Activated CD4-positive, alpha-beta T cell treated with anti-CD3 and anti-CD28 coated beads, Interleukin-2, amount 10 ng/mL, durations not matched to agents 24 days and 14 days (primary cell): ENCODE measurements at places on chromosomes 5 and 9.

DNA sequence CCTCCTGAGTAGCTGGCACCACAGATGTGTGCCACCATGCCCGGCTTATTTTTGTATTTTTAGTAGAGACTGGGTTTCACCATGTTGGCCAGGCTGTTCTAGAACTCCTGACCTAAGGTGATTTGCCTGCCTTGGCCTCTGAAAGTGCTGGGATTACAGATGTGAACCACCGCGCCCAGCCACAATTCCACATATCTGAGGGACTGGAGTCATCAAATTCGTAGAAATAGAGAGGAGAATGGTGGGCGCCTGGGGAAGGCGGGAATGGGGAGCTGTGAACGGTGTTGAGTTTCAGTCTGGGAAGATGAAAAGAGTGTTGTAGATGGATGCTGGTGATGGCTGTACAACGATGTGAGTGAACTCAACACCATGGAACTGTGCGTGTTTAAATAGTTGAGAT is 1.9 kb upstream of the ABO start:
- DNase-seq = no peak

DNA sequence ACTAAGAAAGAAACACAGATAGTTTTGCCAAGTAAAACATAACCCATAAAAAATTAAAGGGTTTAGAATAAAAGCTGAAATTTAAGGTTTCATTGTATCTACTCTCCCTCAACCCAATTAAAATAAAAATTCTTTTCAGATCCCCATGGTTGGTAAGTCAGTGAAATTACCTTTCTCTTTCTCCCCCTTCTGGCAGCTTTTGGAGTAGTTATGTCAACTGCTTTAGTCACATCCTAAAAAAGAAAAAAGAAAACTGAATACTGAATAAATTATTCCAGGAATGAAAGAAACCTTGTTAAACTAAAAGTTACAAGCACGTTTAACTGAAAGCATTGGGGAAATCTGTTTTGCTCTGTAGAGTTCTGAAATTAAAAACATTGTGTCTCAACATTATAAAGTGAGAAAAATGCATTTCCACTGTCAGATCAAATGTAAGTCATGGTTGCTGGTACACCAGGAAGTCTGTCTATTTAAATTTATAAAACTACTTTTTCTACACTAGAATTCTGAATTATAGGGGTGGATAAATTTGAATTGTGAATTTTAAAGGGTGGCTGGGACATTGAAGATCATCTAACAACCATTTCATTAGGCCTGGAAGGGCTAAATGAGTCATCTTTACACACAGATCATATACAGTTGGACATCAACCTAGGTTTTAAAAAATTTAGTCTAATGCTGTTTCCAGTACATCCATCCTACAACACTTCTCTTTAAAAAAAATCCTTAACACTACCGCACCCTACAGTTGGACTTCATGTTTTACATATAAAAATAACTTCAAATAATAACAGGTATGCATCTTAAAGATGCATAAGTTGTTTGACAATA is 24.7 kb downstream of the PSIP1 start:
- DNase-seq = no peak

- DNase-seq = no peak
These were observed 9.1 kb downstream of the UBAC1 start for GRCh38 chr9:135951889-135952663.

DNA sequence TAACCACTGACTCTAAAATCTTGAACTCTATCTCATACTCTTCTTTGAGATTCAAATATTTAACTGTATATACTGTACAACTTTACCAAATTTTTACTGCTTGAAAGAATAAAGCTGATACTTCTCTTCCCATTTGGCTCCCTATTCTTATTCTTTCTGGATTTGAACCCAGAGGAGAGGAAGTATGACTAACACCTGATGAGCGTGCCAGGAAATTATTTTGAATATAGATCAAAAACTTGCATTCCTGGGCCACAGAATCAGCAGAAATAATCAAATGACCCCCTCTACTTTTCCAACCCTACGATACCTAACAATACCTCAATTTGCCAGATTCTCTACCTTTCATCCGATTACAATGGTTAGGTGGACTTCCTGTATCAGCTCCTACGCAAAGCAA is 285.8 kb downstream of the ISL1 start:
- no peak for DNase-seq

DNA sequence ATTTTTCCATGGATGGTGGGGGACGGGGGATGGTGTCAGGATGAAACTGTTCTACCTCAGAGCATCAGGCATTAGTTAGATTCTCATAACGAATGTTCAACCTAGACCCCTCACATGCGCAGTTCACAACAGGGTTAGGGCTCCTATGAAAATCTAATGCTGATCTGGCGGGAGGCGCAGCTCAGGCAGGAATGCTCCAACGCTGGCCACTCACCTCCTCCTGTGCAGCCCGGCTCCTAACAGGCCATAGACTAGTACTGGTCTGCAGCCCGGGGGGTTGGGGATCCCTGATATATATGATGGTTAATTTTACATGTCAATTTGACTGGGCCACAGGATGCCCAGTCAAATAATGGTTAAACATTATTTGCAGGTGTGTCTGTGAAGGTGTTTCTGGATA is 199.0 kb upstream of the NR4A3 start:
- DNase-seq = no peak

- DNase-seq = no peak
These were observed 8.7 kb downstream of the RANBP6 start for GRCh38 chr9:6006749-6007057.

DNA sequence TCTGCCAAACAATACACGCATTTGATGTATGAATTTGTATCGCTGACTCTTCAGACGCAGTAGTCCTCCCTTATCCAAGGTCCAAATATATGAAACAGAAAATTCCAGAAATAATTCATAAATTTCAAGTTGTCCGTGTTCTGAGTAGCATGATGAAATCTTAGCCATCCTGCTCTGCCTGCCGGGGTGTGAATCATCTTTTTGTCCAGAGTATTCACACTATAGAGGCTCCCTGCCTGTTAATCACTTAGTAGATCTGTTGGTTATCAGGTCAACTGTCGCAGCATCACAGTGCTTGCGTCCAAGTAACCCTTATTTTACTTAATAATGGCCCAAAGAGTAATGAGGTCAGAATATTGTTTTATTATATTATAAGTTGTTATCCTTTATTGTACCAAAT is 268.1 kb downstream of the DOCK8 start:
- no peak for DNase-seq

DNA sequence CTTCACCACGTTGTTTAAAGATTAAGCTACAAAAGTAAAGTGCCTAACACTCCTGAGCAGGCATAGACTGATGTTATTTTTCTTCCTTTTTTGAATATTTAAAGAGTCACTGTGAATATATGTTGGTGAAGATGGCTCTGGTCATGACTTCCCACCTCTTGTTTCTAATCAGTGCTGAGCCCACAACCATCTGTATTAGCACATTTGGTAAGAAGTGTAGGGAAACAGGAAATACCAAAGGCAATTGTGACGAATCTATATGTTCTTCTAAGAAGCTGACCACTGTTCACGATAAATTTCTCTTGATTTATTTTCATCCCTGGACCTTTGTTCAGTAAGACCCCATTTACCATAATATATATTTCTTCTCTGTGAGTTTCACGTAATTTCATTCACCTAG is 108.3 kb upstream of the PCA3 start:
- DNase-seq = no peak

DNA sequence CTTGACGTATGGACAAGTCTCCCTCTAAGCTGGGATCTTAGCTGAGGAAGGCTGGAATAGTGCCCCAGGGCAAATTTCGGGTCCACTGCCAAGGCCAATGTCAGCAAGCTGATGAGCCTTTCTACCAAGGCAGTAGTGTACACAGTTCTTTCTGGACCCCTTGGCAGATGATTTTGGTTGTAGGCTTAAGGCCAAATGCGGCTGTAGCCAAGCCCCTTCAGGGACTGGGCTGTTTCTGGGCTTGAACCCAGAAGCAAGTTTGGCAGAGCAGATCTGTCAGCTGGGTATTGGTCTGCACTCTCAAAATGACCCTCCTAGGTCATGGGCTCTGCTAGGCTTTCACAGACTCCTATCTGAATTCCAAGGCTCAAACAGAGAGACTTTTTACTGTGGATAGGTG is 121.6 kb downstream of the ADAMTSL1 start:
- DNase-seq = no peak

- peak; percentile 63 for DNase-seq
These were observed 353.7 kb downstream of the SLCO4C1 start for GRCh38 chr5:101942321-101942882.

DNA sequence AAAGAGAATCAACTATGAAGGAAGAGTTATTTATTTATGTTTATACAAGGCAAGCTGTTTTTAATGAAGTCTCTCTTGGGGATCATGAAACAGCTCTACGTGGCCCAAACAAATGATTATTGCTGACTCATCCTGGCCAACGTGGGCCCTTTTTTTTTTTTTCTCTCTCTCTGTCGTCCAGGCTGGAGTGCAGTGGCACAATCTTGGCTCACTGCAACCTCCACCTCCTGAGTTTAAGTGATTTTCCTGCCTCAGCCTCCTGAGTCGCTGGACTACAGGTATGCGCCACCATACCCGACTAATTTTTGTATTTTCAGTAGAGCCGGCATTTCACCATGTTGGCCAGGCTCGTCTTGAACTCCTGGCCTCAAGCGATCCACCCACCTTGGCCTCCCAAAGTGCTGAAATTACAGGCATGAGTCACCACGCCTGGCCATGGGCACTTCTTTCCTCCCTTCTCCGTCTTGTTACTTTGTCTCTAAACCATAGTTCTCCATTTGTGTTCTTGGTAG is 98.3 kb downstream of the BASP1 start:
- no peak for DNase-seq

DNA sequence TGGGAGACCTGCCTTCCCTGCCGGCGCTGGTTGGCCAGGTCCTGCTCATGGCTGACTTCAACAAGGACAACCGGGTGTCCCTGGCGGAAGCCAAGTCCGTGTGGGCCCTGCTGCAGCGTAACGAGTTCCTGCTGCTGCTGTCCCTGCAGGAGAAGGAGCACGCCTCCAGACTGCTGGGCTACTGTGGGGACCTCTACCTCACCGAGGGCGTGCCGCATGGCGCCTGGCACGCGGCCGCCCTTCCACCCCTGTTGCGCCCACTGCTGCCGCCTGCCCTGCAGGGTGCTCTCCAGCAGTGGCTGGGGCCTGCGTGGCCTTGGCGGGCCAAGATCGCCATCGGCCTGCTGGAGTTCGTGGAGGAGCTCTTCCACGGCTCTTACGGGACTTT is 10.6 kb downstream of the DIPK1B start:
- no peak for DNase-seq

- peak; percentile 94 for DNase-seq
These were observed 5.9 kb upstream of the EGR1 start for GRCh38 chr5:138459311-138459933.

DNA sequence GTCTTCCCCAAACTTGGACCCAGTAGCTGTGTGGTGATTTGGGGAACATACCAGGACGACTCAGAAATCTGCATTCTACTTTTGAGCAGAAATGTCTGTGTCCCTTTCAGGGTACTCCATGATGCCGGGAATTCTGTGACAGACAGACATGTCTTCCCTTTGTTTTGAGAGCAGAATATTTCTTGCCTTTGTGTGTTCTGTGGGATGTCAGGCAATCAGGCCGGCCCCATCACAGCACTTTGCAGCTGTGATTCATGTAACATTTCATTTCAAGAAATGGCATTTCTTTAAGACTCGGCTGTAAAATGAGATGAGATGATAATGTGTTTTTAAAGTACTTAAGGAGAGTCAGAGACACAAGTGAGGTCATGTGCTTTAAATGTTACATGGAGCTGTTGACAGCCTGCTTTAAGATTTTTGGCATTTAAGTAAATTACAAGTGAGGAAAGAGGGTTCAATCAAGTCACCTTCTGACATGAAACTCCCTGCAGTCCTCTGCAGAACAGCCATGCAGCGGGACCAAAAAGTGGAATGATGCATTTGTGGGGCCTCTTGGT is 98.7 kb downstream of the SLC28A3 start:
- DNase-seq = no peak

DNA sequence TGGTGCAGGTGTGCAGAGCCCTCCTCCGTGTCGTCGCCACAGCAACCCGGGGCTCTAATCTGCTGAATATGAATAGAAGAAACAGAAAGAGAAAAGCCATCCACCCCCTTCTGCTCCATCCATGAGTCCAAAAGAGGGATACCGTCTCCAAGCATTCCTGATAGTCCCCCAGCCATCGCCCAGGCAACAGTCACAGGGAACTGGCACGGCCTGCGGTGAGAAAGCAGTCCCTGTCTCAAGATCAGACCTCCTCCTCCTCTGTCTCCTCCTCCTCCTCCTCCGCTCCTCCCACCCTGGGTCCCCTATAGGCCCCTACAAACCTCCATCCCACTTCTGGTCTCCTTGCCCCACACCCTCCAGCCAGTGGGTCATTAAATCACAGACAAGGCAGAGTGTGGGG is 308.1 kb upstream of the MPDZ start:
- no peak for DNase-seq

DNA sequence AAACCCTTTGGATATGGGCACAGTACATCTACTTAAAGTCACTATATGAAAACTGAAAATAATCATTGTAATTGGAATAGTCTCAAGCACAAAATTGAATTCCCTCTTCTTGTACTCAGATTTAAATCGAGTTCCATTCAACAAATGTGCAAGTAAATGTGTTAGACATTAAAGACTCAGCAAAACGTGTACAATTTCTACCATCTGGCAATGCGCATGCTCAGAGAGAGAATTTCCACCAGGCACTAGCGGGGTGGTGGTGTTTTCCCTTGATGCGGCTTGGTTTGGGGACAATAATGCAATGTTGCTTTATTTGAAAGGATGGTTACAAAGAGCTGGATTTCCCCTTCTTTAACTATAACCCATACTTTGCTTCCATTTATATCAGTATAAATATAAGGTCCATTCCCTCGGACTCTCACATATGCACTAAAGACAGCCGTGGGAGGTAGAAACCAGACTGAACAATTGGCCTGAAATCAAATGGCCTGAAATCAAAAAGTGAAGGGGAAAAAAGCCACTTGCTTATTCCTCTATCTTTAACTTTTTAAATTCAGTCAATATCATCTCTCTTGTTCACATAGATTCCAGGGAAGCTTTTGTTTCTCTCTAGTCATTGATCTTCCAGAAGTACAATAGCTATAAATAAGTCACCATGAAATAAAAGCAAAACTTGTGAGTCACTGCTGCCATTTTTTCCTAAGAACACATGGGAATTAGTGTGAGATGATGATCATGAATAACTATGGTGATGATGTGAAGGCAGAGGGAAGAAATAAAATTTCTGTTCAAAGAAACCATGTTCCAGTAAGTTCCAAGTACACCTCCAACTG is 59.2 kb downstream of the ADAMTS12 start:
- DNase-seq = no peak
